ENCODE measurements at places on chromosomes 5 and 9.

DNA sequence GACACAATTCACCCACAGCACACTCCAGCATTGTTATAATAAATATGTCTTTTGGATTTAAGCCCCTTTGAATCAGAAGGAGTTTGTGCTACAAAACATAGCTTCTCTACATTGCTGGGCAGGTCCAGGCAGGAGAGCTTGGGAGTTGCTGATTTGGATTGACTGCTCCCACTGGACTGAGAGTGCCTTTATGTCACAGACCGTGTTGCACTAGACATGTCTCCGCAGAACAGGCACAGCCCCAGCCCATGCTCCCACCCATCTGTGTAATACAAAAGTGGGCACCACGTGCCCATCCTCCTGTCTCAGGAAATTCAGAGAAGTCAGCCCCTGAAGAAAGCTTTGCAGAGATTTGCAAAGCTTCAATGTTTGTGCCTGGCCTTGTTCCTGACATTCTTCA lies 117.1 kb downstream of the MED10 start:
- no peak for DNase-seq

DNA sequence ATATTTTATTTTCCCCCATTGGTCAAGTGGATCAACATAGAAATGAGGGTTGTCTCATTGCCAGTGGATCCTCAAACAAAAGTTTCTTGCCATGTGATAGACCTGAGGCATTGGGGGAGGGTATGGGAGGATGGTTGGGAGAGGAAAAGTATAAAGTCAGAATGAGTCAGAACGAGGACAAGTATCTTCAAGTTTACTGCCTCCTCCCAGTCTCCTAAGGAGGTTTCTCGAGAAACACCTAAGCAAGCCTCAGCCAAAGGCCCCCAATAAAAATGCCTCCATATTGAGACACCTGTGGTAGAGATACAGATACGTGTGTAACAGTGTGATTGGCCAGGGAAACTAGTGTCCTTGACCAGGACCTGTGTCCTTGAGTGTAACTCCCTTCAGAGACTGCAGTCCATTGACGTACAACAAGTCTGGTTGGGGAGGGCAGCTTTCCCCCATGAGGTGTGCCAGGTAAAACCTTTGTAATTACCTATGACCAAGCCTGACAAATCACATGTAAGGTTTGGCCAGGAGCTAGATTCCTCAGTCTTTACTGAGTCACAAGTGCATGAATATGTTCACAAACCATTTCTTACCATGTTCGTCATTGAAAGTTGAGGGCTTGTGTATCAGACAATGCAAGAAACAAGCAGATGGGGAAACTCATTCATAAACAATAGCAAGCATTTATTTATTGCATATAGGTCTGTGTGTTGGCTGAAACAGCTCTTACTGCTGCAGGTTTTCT lies 198.6 kb upstream of the SH3GL2 start:
- no peak for DNase-seq

DNA sequence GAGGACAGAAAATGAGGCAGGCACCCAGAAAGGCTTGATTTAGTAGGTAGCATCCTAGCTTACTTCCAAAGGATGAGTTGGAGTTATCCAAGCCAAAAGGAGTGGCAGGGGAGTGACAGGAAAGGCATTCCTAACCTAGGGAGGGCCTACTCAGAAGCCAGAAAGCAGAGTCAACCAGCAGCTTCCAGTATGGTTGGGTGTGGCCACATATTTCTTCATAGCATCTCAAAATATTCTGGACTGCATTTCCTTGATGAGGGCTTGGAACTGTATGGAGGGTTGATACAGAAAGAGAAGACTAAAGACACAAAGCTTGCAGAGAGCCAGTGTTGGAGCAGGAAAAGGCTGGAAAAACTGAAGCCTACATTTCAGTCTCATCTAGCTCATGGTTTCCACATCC lies 656.8 kb upstream of the DMAC1 start:
- DNase-seq, result no peak

DNA sequence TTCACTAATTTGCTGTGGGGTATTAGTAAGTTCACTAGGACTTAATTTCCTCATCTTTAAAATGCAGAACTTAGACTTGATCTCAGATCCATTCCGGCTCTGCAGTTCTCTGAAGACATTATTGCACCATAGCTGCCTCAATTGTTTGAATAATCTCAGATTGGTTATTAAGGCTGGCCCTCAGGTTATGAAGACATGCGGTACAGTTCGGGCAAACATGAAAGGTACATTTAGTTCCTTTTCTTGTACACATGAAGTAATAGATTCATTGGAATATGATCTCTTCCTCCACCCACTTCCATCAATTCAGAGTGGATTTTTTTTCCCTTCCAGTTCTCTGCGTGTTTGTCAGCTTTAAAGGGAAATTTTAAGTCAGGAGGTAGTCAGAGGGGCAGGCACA lies 28.0 kb downstream of the ATP6V0E1 start:
- DNase-seq, result no peak

DNA sequence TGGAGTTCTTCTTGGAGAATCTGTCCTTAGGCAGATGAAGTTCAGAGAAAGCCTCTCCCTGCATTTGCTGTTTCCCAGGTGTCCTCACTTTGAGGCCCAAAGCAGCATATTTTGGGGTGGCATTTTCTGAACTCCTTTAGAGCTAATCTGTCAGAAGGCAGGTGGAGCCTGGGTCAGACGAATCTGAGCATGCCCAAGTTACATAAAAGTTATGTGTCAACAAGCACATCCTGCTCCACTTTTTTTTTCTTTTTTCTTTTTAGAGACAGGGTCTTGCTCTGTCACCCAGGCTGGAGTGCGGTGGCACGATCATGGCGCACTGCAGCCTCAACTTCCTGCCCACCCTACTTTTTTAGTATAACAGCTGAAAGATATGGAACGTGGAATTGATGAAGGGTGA lies 41.3 kb upstream of the HSPA9 start:
- no peak for DNase-seq

- no peak for DNase-seq
Observed at GRCh38 chr5:31770998-31771397, 132.1 kb downstream of the PDZD2 start.

DNA sequence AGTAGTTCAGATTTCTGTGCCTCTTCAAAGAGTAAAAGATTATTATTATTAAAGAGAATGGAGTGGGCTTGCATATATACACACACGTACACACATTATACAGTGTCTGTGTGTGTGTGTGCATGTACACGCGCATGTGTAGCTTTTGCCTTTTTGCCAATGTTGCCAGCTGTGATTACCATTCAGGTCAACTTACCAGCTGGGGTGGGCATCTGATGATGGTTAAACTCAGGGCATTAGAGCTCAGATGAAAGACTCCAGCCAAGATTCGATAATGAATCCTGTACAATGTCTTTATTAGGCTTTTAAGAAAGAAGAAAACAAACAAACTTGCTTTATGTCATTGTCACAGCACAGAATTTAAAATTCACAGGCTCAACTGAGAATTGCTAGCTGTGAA lies 296.5 kb upstream of the DMAC1 start:
- no peak for DNase-seq

- no peak for DNase-seq
Observed at GRCh38 chr9:37880916-37881479, 22.9 kb downstream of the SLC25A51 start.

DNA sequence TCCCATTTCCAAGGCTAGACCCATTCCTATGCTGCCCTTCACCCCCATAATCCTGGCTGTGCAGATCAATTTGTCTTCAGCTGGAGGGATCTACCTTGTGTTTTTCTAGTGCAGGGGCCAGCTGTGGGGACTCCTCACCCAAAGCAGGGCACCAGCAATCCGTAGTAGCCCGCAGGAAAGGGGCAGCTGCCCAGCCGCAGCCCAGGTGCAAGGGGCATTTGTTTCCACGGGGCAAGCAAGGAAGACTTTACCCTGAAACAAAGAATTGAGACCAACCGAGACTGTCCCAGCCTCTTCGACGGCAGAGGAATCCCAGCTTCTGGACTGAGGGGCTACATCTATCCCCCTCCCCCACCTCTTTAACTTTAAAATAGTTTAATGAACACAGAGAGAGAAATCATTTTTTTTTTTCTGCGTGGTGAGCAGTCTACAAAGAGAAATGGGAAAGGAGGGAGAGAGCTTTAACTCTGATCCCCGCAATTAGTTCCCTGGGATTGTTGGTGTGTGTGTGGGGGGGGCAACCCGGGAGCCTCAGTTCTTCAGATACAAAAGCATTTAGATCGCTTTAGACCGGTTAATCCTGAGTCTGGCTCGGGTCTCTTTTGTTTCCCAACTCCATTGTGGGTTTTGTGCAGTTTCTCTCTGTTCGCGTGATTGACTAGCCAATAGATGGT lies 10.6 kb upstream of the LHX2 start:
- DNase-seq, result no peak

GRCh38 chr9:71326360-71326759 lies 204.9 kb upstream of the TRPM3 start:
- no peak for DNase-seq

- no peak for DNase-seq
Observed at GRCh38 chr9:86979657-86980056, 32.4 kb upstream of the GAS1 start.

- no peak for DNase-seq
Observed at GRCh38 chr9:34580358-34580757, 9.2 kb downstream of the CNTFR start.

- no peak for DNase-seq
Observed at GRCh38 chr5:84825606-84826005, 440.9 kb upstream of the EDIL3 start.

- DNase-seq, result peak; percentile 37
Observed at GRCh38 chr9:16515879-16516301, 354.6 kb downstream of the BNC2 start.

DNA sequence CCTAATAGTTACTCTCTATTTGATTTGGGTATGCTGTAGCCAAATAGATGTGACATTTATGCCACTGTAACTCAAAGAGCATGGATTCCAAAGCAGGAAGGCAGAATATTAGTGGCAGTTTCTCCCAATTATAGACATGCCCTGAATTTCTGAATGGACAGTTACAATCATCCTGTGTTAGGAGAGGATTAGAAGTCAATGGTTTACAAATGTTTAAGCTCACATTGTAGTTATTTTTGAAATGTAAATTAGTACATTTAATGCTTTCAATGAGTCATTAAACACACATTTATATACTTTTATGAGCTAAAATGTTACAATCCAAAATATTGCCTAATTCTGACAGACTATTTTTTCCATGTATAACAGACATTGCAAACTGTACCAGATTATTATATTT lies 62.3 kb upstream of the CDH18 start:
- no peak for DNase-seq

DNA sequence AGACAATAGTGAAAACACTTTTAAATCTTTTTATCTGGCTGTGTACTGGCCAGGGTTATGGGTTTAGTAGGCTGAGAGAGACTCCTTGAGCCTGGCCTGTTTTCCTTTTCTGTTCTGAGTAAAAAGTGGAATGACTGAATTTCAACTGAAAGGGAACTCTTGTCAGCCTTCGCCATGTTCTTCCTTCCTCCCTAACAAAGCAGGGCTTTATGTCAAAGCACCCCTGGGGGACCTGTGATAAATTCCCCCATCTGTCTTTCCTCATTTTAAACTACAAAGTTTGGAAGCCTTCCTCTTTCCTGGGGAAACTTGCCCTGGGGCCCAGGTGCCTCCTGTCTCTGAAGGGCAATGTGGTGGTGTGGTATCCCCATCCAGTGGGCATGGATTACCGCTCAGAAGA lies 29.7 kb downstream of the LARP1 start:
- DNase-seq, result no peak

DNA sequence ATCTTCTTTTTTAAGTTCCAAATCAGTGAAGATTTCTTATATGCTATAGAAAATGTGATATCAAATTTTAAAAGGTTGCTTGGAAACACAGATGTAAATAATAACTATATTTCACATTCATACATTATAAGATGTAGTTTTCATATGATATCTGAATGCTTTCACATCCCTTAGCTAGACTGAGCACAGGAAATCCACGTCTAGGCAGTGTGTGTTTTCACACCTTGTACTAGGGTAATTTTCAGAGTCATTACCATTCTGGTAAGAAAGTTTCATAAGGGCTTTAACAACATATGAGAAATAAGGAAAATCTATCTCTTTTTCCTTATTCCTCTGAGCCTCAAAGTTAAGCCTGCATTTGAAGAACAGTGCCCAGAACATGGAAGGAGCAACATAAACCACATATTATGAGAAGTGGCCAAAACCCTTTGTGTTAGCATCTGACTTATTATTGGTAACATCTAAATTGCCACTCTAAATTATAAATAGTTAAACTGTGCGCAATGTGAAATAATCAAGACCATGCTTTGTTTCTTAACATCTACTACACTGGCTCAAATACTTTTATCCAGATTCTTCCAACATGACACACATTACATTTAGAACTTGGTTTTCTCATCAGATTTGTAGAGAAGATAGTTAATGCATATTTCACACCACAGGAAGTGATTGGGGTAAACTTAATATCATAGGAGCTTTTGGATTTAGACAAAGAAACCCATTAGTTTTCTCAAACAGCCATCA lies 113.3 kb downstream of the PPP2R2B start:
- DNase-seq, result no peak

DNA sequence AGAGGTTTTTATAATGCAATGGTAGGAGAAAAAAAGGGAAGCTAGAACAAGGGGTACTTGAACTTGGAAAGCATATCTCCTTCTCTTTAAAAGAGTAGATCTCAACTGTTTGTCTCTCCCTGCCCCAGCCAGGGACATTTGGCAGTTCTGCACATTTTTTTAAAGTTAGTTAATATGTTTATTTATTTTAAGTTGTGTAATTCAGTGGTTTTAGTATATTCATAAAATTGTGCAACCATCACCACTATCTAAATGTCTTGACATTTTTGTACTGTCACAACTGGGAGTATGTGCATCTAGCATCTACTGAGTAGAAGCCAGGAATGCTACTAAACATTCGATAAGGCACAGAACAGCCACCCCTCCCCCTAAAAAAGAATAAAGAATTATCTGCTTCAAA lies 103.5 kb upstream of the DPYSL3 start:
- DNase-seq, result no peak

GRCh38 chr9:130446101-130446861 lies 1.5 kb downstream of the ASS1 start:
- peak; percentile 67 for DNase-seq

DNA sequence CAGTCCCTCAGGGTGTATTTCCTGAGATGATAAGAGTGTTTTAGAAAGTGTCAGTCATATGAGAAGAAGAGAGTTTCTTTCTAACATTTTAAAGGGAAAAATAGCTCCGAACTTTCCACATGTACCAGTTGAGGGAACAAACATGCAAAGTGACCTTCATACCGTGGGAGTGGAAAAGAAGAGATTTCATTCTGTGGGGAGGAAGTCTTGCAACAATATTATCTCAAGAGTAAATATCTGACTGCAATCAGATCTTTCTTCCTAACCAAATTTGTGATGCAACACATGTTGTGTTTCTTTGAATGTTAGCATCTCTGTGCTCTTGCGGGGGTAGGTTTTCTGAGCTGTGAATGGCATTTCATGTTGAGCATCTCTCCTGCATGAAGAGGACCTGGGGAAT lies 30.6 kb downstream of the ANKRD55 start:
- no peak for DNase-seq

All from hepatocyte (in vitro differentiated cells).